A673 (cell line): ENCODE measurements at places on chromosomes 11 and 22. TPM values are rescaled to one million over a fixed set of nuclear protein-coding genes. Genes with fewer than 3 reads are reported as not detected.

GRCh38 chr11:34238966-34239365, 118.8 kb downstream of the ABTB2 start:
- no peaks in the 10 kb centered on the region for H3K36me3 ChIP-seq
- no peak for DNase-seq
- H3K27me3 ChIP-seq: no peaks in the 10 kb centered on the region
- H3K4me1 ChIP-seq: peaks cover 13% of the 10 kb centered on the region
- H3K4me3 ChIP-seq: no peak overlapping the region
- H3K27ac ChIP-seq: no peak overlapping the region

GRCh38 chr11:63769042-63769713, 603 bp upstream of the ZFTA start:
- H3K4me1 ChIP-seq: peaks cover 52% of the 10 kb centered on the region
- H3K36me3 ChIP-seq: peaks cover 7% of the 10 kb centered on the region
- H3K4me3 ChIP-seq: peak overlapping the region; percentile 63
- no peaks in the 10 kb centered on the region for H3K27me3 ChIP-seq
- peak overlapping the region; percentile 74 for H3K27ac ChIP-seq

DNA sequence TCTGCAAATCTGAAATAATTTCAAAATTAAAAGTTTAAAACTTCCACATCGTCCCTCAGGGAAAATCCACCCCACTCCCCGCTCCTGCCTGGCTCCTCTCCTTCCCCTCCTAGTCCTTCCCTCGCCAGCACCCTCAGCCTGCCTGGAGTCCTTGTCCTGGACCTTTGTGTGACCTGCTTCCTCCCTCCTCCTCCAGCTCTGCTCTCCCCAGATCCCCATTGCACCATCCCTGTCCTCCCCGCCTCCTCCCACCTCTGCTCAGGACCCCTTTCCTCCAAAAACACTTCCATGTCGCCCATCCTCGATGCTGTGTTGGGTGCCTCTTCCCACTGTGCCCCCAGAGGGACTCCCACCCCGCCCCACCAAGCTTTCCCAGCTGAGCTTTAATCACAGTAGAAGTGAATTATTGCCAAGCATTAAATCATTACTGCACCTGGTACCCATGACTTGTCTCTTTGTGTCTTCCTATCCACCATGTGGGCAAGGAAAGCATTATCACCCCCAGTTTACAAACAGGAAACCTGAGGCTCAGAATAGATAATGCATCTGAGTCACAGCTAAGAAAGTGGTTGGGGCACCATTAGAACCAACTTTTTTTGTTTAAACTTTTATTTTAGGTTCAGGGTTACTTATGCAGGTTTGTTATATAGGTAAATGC, 2.4 kb upstream of the ZP1 start:
- H3K36me3 ChIP-seq: no peaks in the 10 kb centered on the region
- H3K27me3 ChIP-seq: no peaks in the 10 kb centered on the region
- H3K27ac ChIP-seq: no peak overlapping the region
- no peak for DNase-seq

DNA sequence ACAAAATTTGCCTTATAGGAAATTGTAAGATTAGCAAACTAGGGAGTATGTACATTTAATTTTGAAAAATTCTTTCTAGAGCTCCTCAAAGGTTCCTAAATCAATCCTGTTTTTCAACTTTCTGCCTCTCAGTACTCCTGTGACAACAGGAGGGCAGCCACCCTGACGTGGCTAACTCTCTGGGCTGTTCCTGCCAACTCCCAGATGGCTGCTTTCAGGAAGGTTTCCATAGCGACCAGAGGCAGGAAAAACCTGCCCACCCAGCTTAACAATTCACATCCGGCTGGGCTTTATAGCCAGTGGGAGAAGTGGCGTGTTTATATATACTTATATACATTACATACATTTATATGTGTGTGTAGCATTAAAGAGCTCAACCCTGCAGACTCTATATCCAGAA, 26.5 kb downstream of the SGSM3 start:
- peak; percentile 96 for DNase-seq
- peak overlapping the region; percentile 14 for H3K4me3 ChIP-seq
- no peaks in the 10 kb centered on the region for H3K27me3 ChIP-seq
- H3K27ac ChIP-seq: peak overlapping the region; percentile 83

DNA sequence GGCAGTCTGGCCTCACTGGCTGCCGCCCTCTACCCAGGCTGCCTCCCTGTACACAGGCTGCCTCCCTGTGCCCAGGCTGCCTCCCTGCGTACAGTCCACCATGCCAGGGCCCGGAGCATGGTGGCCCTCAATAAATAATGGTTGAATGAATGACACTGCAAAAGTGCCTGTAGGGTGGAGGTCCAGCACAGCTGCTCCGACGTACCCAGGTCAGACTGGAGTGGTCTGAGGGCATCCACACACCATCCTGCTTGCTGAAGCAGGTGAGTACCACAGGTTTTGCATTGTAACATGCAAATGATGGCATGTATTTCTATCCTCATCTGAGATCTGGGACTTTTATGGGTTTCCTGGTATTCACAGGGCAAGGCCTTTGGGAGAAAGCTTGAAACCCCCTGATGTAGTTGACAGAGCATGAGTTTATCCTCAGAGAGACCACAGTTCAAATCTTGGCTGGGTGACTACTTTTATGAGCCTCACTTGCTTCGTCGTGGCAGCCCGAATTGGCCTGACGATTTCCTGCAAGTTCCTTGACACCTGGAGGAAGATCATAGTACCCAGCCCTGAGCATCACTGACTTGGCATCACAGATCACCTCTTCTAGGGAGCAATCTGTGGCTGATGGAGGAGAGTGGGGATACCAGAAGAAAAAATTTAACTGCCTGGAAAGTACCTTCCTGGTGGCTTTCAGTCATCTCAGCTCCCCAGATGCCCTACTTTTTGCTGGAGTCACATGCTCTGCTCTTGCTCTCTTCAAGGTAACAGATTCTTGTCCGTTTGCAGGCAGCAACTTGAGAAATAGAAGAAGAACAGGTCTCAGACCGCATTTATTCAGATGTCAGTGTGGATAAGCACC, 16.0 kb upstream of the CYB5R3 start:
- no peak for DNase-seq
- H3K4me3 ChIP-seq: no peak overlapping the region
- no peak overlapping the region for H3K27ac ChIP-seq
- no peaks in the 10 kb centered on the region for H3K4me1 ChIP-seq
- H3K36me3 ChIP-seq: no peaks in the 10 kb centered on the region
- H3K27me3 ChIP-seq: no peaks in the 10 kb centered on the region

The MMP1 gene
- total RNA-seq: 610 and 815 TPM in 2 replicates

The SLC22A25 gene
- not detected in 2 replicates for total RNA-seq

The ELMOD1 gene
- total RNA-seq: not detected in 2 replicates

The OR56B4 gene
- total RNA-seq: not detected in 2 replicates
